ENCODE measurements at places on chromosomes 3 and 15.

DNA sequence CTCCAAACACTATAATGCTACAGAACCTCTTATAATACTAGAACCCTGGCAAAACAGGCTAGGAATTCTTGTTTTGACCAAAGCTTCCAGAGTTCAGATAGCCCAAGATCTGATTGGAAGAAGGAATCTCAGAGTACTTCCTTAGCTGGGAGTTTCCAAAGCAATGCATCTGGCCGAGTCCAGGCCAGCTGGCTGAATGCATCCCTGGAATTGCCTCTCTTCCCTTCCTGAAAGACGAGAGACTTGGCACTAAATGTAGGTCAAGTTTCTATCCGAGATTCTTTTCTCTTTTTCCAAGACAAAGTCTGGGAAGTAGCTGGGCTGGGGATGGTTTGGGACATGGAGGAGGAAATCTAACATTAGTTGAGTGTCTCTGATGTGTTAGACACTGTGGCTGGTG, 68.7 kb upstream of the ADPGK start:
- no peak for DNase-seq

GRCh38 chr3:61631108-61631769, 69.9 kb downstream of the PTPRG start:
- DNase-seq = no peak

- no peak for DNase-seq
These were observed 29.3 kb downstream of the PDIA5 start for GRCh38 chr3:123096126-123096525.

DNA sequence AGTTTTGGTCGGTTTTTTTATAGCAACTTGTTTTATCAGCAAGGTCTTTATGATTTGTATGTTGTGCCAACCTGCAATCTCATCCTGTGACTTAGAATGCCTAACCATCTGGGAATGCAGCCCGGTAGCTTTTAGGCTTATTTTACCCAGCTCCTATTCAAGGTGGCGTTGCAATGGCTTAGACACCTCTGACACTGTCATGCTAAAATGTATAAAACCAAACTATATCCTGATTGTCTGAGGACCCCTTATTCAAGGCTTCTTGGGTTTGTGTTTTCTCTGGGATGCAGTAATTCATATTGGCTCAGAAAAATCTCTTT, 209.0 kb upstream of the ALCAM start:
- DNase-seq = no peak

GRCh38 chr3:78455166-78455565, 1312.6 kb downstream of the ROBO1 start:
- DNase-seq = no peak

GRCh38 chr15:93283854-93284253, 194.8 kb upstream of the RGMA start:
- no peak for DNase-seq

DNA sequence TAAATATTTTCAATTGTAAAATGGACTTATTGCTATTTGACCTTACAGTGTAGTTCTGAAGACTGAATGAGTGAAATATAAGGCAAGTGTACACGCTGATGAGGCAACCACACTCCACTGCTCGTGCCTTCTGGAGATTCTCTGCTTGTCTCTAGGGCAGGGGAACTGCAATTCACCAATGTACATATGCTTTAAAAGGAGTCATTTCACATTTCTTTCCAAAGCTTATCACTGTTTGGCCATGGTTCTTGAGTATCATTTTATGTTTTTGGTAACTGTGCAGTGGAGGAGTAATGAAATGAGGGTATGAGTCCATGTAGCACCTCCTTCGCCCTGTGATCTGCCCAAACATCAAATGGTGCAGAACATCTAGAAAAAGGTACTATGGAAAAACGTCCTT, 43.7 kb downstream of the CCR4 start:
- DNase-seq = no peak

All from GM13976 (cell line).